ENCODE measurements at places on chromosomes 13 and 19.

DNA sequence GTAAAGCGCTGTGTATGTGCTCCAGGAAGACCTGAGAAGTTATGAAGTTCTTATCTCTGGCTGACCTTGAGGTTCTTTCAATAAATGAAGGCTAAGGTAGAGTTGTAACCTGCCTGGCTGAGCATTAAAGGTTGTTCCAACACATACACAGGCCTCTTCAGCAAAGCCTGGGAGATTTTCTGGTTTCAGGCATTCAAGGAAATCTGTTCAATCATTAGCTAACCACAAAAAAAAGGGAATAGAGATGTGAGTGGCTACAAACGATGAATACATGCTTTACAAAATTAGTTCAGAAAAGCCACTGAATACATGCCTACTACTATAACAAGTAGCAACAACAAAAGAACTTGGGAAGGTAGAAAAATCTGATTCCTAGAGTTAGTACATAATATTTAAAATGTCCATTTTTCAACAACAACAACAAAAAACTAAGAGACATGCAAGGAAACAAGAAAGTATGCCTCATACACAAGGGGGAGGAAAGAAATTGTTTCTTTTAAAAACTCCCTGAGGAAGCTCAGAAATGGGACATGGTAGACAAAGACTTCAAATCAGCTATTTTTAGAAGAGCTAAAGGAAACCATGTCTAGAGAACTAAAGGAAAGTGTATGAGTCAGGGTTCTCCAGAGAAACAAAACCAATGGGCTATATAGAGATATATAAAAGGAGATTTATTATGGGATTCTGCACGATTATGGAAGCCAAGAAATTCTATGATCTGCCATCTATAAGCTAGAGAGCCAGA lies 191.5 kb upstream of the IPO5 start:
- no peak for DNase-seq

DNA sequence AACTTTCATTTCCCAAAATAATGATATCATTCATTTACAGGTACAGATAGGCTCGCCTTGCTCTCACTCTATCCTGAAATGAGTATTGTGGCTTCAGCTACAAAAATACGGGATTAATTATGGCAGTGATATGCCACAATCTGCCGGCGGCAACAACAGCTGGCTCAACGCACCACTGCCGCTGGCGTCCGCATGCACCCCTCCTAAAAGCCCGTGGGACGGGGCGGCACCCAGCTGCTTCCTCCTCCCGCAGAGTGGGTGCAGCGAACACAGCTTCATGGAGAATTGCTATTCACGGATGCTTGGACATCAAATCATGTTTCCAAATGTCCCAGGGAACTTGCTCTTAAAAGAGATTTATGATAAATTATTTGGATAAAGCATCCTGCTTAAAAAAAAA lies 266.8 kb downstream of the TEX29 start:
- no peak for DNase-seq

DNA sequence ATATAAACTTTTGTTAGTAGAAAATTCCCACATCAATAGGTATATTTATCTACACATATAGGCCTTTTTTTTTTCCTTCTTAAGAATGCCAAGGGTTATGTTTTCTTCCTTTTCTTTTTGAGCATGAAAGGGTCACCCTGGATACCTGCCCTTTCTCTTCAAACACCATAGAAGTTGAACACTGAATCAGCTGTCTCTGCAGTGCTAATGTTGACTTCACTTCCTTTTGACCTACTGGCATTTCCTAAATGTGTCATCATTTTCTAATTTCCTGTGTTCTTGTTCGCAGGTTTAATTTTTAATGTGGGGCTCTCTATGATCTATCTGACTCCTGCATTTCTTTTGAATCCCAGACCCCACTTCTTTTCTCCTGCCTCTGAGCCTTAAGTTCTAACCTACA lies 532.0 kb downstream of the GPC6 start:
- no peak for DNase-seq

GRCh38 chr13:18954254-18954653 lies 227.4 kb downstream of the TUBA3C start:
- DNase-seq = no peak

DNA sequence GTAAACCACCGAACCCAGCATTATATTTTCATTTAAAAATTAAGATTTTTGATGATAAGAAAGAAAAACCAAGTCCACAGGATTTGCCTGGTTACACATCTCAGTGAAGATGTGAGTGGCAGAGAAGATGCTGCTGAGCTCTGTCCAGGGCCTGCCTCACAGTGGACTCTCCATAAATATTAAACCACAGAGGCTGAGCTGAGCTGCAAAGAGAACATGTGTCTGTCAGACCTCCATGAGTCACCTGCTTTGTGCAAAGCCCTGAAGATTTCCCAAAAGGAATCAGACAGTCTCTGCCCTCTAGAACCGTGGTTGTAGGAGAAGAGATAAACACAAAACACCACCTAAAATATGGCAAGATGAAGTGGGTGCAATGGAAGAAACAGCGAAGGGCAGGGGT lies 127.2 kb upstream of the TSC22D1 start:
- no peak for DNase-seq

GRCh38 chr13:80337288-80338081 lies 3.4 kb downstream of the SPRY2 start:
- DNase-seq = no peak

DNA sequence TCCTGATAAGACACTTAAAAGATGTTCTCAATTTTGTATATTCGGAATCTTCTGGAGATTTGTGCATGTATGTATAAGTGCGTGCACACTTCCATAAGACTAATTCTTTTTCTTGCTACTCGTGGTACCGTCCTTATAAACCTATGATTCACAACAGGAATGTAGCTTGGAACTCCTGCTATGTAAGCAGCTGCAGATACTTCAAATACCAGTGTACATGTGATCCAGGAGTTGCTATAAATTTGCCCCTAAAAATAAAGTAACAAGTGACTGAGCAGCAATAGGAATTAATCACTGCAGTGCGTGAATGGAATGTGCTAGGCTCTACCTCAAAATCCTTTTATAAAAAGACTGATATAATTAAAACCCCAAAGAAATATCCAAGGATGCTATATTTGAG lies 214.9 kb downstream of the KLF5 start:
- DNase-seq = no peak

- DNase-seq = no peak
Observed at GRCh38 chr19:51246164-51246552, 4.7 kb upstream of the SIGLECL1 start.

DNA sequence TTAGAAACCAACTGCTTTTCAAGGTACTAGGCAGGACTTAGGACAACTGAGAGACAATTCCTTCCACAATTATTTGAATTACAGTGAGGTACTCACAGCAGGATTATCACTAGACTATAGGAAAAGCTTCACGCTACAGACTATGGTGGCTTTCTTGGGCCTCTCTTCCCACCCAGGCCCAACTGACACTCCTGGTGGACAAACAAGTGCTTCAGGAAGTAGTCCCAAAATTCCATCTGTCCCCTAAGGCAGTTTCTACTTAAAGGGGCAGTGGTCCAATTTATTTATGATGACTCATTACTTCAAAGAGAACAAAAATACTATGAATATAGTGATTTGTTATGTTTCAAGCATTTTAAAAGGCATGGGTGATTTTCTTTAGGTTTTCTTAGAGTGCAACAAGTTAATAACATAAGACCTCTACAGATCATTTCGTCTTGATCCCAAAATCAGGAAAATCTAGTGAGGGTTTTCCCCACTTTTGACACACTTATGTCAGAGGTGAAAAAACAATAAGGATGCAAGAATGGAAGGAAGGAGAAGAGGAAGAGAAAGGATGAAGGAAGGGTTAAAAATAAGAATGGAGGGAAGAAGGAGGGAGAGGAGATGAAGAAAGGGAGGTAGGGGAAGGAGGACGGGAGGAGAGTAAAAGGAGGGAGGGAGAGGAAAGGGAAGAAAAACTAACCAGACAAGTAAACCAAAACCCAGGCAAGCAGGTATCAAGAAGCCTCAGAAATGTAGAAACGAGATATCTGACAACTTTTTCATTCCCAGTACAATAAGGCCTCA lies 100.7 kb downstream of the SERP2 start:
- no peak for DNase-seq

DNA sequence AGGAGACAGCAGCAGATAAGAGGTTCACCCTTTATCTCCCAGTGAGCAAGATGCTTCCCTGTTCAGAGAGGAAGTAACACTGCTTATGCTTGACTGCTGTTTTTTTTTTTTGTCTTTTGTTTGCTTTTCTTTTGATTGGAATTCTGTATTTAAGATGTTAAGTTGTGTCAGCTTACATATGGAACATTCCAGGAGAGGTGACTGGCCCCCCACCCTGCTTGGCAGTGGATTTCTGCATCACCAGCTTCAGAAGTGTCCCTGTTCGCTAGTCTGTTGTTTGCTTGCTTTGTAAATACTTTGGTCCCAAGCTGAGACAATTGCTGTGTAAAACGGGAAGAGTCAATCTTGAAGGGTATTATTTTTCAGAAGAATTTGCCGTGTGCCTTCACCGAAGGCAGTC lies 43.0 kb downstream of the IFT88 start:
- no peak for DNase-seq

DNA sequence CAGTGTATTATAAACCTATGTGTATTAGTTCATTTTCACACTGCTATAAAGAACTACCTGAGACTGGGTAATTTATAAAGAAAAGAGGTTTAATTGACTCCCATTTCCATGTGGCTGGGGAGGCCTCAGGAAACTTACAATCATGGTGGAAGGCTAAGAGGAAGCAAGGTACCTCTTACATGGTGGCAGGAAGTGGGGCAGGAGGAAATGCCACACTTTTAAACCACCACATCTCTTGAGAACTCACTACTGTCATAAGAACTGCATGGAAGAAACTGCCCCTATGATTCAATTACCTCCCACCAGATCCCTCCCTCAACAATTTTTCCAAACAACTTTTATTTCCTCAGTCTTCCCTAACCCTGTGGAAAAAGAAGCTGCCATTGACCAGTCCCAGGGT lies 14.5 kb upstream of the TPP2 start:
- DNase-seq = no peak

GRCh38 chr13:84050536-84050935 lies 168.3 kb upstream of the SLITRK1 start:
- DNase-seq = no peak

DNA sequence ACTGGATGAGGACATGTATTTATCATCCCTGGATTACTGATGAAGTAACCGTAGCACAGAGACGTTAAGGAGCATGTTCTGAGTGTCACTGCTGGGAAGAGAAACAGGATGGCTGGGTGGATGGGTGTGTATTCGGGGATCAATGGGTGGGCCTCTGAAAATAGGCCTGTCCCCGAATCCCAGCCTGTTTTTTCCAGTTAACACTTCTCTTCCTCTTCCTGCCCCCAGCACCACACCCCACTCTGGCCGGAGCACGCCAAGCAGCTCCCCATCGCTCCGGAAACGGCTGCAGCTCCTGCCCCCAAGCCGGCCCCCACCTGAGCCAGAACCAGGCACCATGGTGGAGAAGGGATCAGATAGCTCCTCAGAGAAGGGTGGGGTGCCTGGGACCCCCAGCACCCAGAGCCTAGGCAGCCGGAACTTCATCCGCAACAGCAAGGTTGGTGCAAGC lies 8.8 kb downstream of the GRAMD1A start:
- DNase-seq = no peak

- DNase-seq = no peak
Observed at GRCh38 chr19:4754248-4754647, 30.6 kb upstream of the DPP9 start.

- DNase-seq = peak; percentile 25
Observed at GRCh38 chr19:57934820-57935665, at the start of gene ZNF418. TSS of gene ZNF418 (minus strand) at chr19:57935402. CDS start at chr19:57933822, 1,580 bp downstream.

DNA sequence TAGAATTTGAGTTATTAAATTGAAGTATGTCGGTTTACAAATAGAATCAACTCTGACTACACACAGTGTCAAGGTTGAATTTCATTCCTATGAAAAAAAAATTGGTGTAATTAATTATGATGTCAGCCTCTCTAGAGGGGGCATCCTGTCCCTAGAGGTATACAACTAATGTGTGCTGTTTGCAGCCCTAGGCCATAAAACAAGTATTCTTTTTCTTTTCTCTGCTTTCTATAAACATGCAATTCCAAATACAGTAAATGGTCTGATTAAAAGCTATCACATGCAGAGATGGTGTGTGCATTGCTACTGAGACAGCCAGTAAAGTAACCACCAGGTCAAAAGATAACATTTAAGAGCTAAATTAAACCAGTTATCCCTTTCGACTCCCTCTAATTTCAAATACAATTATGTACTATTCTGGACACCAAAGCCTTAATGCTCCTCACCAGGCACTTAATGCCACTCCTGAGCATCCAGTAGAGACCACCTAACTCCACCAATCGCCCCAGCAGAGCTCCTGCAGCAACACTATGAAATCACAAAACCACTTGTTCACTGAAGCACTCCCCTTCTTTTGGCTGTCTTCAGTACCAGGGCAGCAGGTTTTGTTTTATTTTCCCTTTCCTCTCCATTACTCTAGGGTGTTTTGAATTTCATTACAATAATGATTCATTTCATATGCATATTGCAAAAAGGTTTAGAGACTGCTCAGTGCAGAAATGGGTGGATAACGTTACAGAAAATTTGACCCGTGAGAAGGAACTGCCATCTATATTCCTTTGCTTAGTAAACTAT lies 426.9 kb downstream of the PCDH9 start:
- DNase-seq = no peak

All from activated T-helper 1 cell treated with Interleukin-2 at 50 U/mL for 16 hours (primary cell).